ENCODE measurements at places on chromosomes 7 and 10.

DNA sequence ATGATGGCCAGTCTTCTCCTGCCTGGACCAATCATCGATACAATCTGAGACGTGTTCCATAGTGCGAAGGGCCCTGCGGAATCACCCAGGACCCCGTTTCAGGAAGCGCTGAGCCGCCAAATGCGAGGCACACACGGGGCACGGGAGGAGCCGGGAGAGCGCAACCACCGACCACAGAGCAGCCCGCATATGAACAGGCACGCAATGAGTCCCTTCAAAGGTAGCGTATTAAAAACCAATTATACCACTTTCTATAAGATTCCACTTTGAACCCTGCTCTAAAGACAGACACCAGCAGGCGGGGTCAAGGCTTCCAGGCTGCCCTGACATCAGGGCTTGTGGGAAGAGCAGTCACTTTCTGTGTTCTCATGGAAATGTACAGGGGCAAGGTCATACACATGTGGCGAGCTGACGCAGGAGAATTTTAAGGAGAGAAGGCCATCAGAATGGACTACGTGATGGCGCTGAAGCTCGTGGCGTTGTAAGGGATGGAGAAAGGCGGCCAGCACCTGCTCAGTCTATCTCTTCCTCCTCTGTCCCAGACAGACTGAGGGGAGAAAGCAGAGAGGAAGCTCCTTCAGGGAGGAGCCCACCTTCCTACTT, 46.2 kb downstream of the AMZ1 start:
- DNase-seq, result no peak

- no peak for DNase-seq
Observed at GRCh38 chr7:109224100-109224499, 654.4 kb downstream of the DNAJB9 start.

GRCh38 chr7:39293056-39293823, 273.0 kb upstream of the YAE1 start:
- no peak for DNase-seq

- DNase-seq, result no peak
Observed at GRCh38 chr10:71509444-71509843, 112.7 kb downstream of the CDH23 start.

DNA sequence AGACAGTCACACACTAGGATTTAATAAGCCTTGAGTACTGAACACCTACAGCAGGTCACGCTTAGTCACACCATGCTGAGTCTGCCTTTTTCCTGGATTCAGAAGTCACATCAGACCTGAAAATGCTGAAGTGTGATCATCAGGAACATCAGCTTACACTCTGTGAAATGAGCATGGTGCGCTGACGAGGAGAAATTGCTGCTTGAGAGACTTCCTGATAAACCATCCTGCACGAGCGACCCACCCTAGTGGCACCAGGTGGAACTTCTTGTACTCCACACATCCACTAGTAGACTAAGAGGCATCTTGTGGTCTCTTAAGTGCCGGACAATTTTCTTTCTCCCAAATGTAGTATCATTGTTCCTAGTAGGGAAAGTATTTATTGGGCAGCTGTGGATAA, 51.8 kb upstream of the MRLN start:
- no peak for DNase-seq

DNA sequence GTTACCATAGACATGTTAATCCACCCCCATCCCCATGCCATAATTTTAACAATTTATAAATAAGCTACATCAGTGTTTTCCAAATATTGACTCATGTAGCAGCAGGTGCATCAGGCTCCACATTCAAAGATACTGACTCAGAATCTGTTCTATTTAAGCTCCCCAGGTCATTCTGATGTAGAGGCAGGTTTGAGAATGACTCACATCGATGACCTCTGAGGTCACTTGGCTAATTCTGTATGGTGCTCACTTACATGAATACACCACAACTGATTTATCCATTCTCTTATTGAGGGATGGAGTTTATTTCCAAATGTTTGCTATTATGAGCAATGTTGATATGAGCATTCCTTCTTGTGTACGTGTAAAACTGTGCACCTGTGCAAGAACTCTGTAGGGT, 1159.0 kb downstream of the TYW1 start:
- no peak for DNase-seq

DNA sequence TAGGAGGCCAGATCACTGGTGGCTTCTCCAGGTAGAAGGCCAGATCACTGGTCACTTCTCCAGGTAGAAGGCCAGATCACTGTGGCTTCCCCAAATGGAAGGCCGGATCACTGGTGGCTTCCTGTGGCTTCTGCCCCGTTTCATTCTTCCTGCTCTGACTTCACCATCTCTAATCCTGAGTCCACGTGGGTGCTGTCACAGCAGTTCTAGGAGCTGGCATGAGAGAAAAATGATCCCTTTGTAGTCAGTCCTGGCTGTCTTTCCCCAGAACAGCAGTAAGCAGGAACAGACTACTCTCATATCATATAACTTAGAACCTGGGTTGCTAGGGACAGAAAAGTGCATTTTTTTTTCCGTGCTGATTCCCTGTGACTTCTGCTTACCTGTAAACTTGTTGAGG, 90.9 kb downstream of the ACTR3B start:
- no peak for DNase-seq

- no peak for DNase-seq
Observed at GRCh38 chr10:44064317-44064716, 320.6 kb downstream of the CXCL12 start.

DNA sequence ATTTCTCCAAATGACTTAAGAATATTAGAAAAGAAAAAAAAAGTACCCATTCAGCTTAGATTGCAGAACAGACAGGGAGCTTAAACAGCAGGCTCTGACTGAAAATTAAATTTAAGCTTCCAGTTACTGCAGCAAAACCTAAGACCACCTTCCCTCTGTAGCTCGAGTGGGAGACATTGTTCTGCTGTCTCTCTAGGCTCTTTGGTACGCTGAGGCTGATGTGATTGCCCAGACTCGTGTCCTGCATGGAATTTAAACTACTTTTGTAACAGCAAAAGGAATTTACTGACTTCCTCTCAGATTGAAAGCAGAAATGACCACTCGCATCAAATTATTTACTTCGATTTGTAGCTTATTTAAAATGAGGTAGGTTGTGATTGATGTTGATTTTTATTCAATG, 124.6 kb downstream of the LRRTM3 start:
- DNase-seq, result no peak

GRCh38 chr7:1192171-1192676, 32.2 kb upstream of the ZFAND2A start:
- no peak for DNase-seq

- DNase-seq, result peak; percentile 77
Observed at GRCh38 chr7:74453322-74454011, at the start of gene GTF2IRD1. TSS of gene GTF2IRD1 (plus strand) at chr7:74453906. CDS start at chr7:74508081, 54,175 bp downstream.

- DNase-seq, result no peak
Observed at GRCh38 chr7:101370836-101371235, 8.2 kb downstream of the COL26A1 start.

DNA sequence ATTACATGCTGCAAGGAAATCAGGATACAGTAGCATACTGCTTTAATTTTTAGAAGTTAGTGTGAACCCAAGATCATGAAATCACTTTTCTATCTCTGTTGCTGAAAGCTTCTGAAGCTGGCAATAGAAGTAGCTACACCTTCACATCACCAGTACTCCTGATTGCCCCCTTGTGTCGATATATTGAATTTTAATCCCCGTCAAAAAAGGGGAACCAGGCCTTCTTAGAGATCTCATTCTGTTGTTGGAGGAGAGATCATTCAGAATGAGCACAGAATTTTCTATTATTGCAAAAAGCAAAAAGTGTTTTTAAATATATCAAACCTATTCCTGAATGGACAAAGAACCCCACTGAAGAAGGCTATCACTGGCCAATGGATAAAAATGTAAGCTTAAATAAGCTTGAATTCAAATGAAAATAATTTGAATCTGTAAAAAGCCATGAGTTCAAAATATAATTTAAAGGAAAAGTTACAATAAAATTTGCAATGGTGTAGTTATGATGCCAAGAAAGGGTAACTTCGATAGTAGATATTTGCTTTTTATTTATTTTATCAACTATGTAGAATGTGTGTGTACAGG, 39.7 kb upstream of the TEX47 start:
- peak; percentile 54 for DNase-seq

- no peak for DNase-seq
Observed at GRCh38 chr7:108135446-108136190, 5.5 kb upstream of the LAMB4 start.

GRCh38 chr10:95445223-95445836, 115.8 kb downstream of the SORBS1 start:
- DNase-seq, result no peak

DNA sequence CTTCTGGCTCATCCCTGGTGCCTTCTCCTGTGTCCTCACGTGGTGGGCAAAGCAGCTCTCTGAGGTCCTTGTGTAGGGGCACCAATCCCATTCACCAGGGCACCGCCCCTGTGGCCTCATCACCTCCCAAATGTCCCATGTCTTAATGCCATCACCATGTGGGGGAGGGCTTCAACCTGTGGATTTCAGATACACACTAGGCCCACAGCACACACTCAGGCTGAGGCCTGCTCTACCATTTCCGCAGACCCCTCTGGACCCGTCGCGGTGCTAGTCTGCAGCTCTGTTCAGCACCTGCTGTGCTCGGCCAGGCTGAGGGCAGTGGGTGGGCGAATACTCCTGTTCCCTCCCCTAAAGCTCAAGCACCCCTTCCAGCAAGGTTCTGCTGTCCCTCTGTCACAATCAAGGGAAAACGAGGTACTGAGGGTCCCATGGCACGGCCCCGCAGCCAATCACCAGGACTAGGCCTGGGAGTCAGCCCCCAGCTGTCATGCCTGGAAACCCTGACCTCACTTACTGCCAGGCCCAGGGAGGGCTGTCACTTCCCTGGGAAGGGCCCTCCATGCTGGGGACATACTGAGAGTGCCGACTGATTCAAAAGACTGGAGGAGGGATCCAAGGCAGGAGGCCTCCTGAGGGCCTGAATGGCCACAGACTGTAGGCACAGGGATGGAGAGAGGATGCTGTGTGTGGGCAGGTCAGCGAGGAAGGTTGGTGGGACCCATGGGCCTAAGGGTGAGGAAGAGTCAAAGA, 123.8 kb upstream of the RET start:
- no peak for DNase-seq

DNA sequence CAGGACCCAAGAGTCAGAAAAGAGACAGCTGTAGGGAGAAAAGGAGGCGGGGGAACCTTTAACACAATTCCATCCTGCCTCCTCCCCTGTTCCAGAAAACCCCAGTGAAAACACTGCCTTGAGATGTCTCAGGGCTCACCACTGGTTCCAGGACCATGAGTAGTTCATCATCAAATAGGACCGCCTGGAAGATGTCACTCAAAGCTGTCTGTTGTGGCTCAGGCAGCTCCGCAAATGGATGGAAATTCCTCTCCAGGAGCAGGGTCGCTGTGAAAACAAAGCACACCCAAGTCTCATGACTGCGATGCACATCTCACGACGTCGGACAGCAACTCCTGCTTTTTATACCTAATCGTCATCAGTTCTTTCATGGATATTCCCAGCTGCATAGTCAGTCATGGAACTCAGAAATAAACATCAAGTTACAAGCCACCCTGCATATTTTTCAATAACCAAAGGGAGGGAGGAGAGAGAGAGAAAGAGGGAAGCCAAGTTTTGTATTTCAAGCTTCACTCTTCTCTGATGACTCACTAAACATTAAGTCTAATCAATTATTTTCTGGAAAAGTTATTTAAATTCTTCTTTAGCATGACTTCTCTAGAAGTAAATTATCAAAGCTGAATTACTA, 49.2 kb downstream of the GSDME start:
- DNase-seq, result no peak

GRCh38 chr10:549391-549790, 140.1 kb downstream of the DIP2C start:
- DNase-seq, result no peak

DNA sequence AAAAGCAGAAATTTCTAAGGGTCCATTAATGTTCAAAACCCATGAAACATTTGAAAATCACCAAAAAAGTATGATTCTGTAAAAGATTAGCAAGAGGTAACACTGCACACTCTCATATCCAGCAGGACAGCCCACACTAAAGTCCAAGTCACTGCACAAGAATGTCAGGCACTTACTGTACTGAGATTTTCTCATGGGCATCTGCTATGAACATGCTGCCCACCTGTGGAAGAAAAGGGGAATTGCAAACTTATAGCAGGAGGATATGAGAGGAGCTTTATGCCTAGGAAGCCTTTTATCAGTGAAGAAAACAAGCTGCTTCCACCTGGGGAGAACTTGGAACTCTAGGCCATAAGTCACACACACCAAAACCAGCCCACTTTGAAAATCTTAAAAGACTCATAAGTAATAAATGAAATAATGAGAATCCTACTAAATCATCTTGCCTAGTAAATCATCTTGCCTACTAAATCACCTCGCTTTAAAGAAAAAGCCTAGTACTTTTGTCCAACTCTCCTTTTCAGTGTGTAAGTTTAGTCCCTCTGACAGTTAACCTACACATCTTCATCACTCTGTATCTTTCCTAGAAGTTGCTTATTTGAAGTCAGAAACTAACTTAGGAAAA, 46.1 kb downstream of the ARMH3 start:
- DNase-seq, result peak; percentile 57

- DNase-seq, result no peak
Observed at GRCh38 chr7:17477182-17477581, 178.7 kb downstream of the AHR start.

GRCh38 chr7:97090761-97091353, 26.6 kb upstream of the SDHAF3 start:
- DNase-seq, result no peak

DNA sequence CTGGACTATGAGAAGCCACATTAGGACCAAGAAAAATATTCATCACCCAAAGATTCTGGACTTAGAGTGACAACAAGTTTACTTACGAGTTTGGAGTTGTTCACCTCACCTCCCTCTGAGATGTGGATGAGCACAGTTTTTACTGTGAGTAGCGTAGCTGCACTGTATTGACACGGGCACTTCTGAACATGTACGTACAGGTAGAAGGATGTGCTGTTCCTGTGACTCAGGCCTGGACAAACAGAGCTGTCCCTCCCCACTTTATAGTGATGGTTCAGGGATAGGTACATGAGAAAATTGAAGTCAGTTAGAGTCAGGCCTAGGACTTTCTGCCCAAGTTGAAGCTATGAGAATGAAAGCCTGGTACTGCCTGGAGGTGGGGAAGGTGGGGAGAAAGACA, 80.9 kb upstream of the DYNC1I1 start:
- DNase-seq, result no peak

DNA sequence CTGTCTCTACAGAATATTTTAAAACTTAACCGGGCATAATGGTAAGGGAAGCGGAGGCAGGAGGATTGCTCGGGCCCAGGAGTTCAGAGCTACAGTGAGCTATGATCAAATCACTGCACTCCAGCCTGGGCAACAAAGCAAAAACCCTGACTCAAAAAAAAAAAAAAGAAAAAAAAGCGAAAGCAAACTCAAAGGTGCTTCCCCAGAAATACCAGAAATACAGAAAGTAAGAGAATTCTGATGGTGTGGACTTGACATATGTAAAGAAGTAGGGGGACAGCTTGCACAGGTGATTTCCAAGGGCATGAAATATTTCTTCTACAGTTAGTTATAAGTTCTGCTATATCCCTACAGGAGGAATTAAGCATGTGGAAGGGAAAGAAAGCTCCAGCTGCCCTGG, 69.7 kb upstream of the APBB1IP start:
- no peak for DNase-seq
